ENCODE measurements at places on chromosomes 5 and 9. TPM values are rescaled to one million over a fixed set of nuclear protein-coding genes. Genes with fewer than 3 reads are reported as not detected.

The LHX6 gene
- not detected for total RNA-seq

The GDA gene
- total RNA-seq = 24.3 TPM

The IL33 gene
- 1.9 TPM for total RNA-seq

The PAEP gene
- not detected for total RNA-seq

The FST gene
- 19.6 TPM for total RNA-seq

The IL9 gene
- total RNA-seq = not detected

The COL23A1 gene
- total RNA-seq = not detected

The C9orf50 gene
- not detected for total RNA-seq
